ENCODE measurements at places on chromosomes 11 and 22.

GRCh38 chr11:70204466-70204799, 1.3 kb downstream of the FADD start:
- H3K36me3 ChIP-seq = peaks cover 6% of the 10 kb centered on the region
- DNase-seq = no peak
- peaks cover 20% of the 10 kb centered on the region for H3K4me1 ChIP-seq
- no peaks in the 10 kb centered on the region for H3K27me3 ChIP-seq

- H3K4me1 ChIP-seq = no peaks in the 10 kb centered on the region
- H3K27me3 ChIP-seq = no peaks in the 10 kb centered on the region
- no peak overlapping the region for H3K4me3 ChIP-seq
- no peaks in the 10 kb centered on the region for H3K36me3 ChIP-seq
- DNase-seq = peak; percentile 72
Observed at GRCh38 chr11:79708319-79708932, 267.6 kb upstream of the TENM4 start.

DNA sequence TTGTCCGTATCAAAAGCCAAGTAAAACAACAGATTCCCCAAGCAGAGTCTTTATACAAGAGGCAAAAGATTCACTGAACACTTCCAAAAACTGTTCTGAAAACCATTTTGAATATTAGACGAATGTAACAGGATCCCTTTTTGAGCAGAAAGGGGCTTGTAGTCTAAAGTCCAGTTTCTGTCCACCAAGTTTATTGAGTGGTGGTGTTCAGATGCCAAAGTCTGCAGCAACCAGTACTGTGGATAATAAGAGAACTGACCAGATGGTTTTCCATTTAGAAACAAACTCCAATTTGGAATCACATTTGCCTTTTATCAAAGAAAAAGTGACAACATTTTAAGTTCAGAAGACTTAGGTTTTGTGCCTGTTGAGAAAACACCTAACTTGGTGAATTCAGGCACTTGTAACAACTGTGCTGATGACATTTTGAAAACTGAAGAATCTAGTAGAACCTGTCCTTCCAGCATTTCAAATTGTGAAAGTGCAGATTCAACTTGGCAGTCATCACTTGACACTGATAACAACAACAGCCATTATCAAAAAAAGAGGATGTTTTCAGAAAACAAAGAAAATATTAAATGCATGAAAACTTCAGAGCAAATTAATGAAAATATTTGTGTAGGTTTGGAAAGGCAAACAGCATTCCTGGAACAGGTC, 217.1 kb downstream of the CSNK2A3 start:
- H3K27ac ChIP-seq = no peak overlapping the region

GRCh38 chr11:120808616-120809050, 215.3 kb upstream of the TBCEL start:
- no peak overlapping the region for H3K27ac ChIP-seq
- H3K27me3 ChIP-seq = peaks cover 4% of the 10 kb centered on the region
- no peak for DNase-seq
- no peak overlapping the region for H3K4me3 ChIP-seq

DNA sequence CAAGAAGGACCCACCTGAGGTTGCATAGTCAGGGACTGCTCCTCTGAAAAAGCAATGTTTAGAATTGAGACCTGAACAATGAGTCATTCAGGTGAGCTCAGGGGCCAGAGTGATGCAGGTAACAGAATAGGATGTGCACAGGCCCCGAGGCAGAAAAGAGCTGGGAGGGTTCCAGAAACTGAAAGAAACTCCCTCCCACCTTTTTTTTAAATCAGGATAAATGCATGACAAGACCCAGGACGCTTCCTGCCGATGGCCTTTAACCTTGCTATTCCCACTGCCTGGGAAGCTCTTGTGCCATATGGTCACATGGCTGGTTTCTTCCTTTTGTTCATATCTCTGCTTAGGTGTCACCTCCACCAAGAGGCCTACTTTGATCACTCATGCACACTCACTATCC, 214.2 kb upstream of the ZBED5 start:
- no peak for DNase-seq
- no peaks in the 10 kb centered on the region for H3K27me3 ChIP-seq
- no peak overlapping the region for H3K27ac ChIP-seq
- no peaks in the 10 kb centered on the region for H3K36me3 ChIP-seq
- H3K4me1 ChIP-seq = peaks cover 3% of the 10 kb centered on the region
- H3K4me3 ChIP-seq = no peak overlapping the region

- H3K4me1 ChIP-seq = peaks cover 6% of the 10 kb centered on the region
- no peak overlapping the region for H3K4me3 ChIP-seq
- H3K36me3 ChIP-seq = no peaks in the 10 kb centered on the region
Observed at GRCh38 chr22:28927630-28928029, 44.3 kb downstream of the ZNRF3 start.

- DNase-seq = no peak
- peaks cover 97% of the 10 kb centered on the region for H3K36me3 ChIP-seq
- H3K4me3 ChIP-seq = no peak overlapping the region
Observed at GRCh38 chr11:497565-498296, 9.3 kb downstream of the RNH1 start.

- H3K27ac ChIP-seq = no peak overlapping the region
- no peak for DNase-seq
Observed at GRCh38 chr22:25892678-25893077, 150.7 kb downstream of the MYO18B start.

- no peaks in the 10 kb centered on the region for H3K36me3 ChIP-seq
- no peak overlapping the region for H3K4me3 ChIP-seq
- H3K27me3 ChIP-seq = peaks cover 12% of the 10 kb centered on the region
- DNase-seq = no peak
- no peaks in the 10 kb centered on the region for H3K4me1 ChIP-seq
Observed at GRCh38 chr22:43411040-43411868, 560 bp upstream of the MPPED1 start.

GRCh38 chr11:103845331-103845730, 191.1 kb upstream of the DDI1 start:
- no peak overlapping the region for H3K4me3 ChIP-seq
- H3K36me3 ChIP-seq = no peaks in the 10 kb centered on the region
- no peaks in the 10 kb centered on the region for H3K27me3 ChIP-seq
- no peak overlapping the region for H3K27ac ChIP-seq
- DNase-seq = no peak

GRCh38 chr11:46918083-46918787, at the start of gene LRP4:
LRP4 (minus strand) TSS chr11:46918550; CDS start chr11:46918379, 171 bp downstream.
- H3K4me3 ChIP-seq = peak within 1 kb of the TSS; percentile 39
- peak within 1 kb of the TSS; percentile 7 for H3K27ac ChIP-seq

Data from small intestine (tissue), 16 donors.